Psoas muscle (tissue), 8 donors: ENCODE measurements at places on chromosomes 13 and 19. TPM values are rescaled to one million over a fixed set of nuclear protein-coding genes. Genes with fewer than 3 reads are reported as not detected.

The ARHGEF18 gene
- 5.3 TPM for polyA plus RNA-seq

The MBD3L3 gene
- polyA plus RNA-seq = not detected

The CAPN12 gene
- 0.35 TPM for polyA plus RNA-seq

The SLC1A6 gene
- polyA plus RNA-seq = not detected

The ZNF230 gene
- polyA plus RNA-seq = 0.55 TPM

The SPATA13 gene
- polyA plus RNA-seq = 1.7 TPM

The TMEM59L gene
- 0.85 TPM for polyA plus RNA-seq

The FAM124A gene
- polyA plus RNA-seq = 0.51 TPM

The ALG5 gene
- 20.5 TPM for polyA plus RNA-seq

The KLK12 gene
- not detected for polyA plus RNA-seq

The ARHGAP33 gene
- polyA plus RNA-seq = 1.3 TPM

The CAMSAP3 gene
- polyA plus RNA-seq = not detected

The KASH5 gene
- not detected for polyA plus RNA-seq

The CCDC122 gene
- 0.70 TPM for polyA plus RNA-seq

The ZNF43 gene
- 1.5 TPM for polyA plus RNA-seq

The ZNF136 gene
- polyA plus RNA-seq = 2.1 TPM

The IRGC gene
- not detected for polyA plus RNA-seq

The CEACAM7 gene
- not detected for polyA plus RNA-seq

The TUBB4A gene
- 1.4 TPM for polyA plus RNA-seq

The ZNF726 gene
- 0.16 TPM for polyA plus RNA-seq
